Stimulated activated CD4-positive, alpha-beta T cell treated with anti-CD3 and anti-CD28 coated beads, Interleukin-1b, Interleukin-23, amount 100 ng/mL, for 1 hour (primary cell): ENCODE measurements at places on chromosomes 6 and 20.

- DNase-seq, result no peak
Observed at GRCh38 chr6:4272996-4273395, 137.6 kb upstream of the ECI2 start.

- DNase-seq, result no peak
Observed at GRCh38 chr20:23867152-23867776, 12.3 kb downstream of the CST5 start.

DNA sequence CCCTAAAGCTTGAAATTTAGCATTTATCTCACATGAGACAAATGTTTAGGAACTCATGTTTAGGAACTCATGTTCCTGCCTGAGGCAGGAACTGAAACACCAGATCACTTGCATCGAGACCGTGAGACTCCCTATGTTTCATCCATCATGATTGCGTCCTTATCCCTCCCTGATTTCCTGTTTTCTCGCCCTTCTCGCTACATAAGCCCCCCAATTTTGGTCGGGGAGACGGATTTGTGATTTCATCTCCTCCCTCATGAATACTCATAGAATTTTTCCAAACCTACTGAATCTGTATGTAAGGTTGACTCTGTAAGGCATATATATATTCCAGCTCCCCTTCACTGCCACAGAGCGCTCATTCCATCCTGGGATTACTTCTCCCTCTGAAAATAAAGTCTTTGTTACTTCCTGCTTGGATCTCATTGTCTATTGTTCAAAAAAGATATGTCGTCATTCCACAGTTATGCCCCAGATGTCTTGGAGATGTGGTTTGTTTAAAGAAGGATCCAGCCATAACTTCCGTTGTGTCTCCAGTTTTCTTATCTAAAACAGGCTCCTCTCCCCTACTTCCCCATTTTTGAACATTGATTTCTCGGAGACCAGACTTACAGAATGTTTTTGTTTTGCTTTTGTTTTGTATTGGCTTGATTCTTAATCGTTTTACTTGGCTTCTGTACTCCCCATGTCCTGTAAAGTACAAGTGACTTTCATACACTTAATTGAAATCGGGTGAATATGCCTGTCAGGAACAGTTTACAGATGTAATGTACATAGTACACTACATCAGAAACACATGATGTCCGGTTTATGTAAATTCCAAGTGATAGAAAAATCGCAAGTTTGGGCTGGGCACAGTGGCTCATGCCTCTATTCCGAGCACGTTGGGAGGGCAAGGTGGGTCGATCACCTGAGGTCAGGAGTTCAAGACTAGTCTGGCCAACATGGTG lies 118.7 kb downstream of the HFE start:
- DNase-seq, result no peak

DNA sequence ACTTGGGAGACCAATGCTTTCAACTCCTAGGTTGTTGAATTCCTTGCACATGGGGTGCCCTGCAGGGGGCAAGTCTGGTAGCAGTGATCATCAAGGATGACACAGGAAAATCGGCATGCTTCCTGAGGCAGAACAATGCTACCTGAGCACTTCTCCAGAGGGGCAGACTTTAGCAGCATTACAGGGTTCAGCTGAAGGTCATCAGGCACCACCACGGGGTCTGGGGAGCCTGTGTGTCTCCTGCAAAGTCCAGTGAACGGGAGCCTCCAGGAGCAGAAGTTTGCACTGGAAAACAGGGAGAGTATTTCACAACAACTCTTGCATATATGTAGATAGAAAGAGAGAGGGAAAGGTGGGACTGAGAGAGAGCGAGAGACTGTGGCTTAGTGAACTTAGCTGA lies 10.2 kb downstream of the VSX1 start:
- no peak for DNase-seq

DNA sequence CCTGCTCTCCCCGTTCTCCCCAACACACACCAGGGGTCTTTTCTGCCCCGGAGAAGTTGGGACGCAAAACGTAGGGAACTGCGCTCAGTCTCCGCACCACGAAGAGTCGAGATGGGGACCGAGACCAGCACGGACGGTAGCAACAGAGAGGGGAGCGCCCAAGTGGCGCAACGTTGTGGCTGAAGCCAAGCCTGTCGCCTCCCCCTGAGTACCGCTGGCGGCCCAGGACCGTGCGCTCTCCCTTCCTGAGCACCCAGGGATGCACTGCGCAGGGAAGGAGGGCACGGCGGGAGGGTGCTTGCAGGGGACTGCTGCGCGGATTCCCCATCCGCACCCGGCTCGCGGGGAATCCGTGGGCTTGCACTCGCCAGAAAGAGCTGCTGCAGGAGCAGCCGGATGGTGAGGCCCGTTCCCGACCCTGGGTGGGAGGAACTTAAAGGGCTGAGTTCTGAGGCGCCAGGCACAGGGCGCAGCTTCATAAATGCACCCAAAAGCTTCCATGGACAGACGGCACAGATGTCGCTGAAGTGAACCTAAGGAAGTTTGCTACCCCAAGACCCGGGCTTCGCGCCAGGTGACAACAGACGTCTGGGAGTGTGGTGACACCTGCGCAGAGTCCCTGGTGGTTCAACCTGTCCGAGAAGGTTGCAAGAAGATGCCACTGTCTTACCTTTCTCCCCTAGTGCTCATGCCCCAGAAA lies 178.7 kb downstream of the TBXT start:
- DNase-seq, result no peak

DNA sequence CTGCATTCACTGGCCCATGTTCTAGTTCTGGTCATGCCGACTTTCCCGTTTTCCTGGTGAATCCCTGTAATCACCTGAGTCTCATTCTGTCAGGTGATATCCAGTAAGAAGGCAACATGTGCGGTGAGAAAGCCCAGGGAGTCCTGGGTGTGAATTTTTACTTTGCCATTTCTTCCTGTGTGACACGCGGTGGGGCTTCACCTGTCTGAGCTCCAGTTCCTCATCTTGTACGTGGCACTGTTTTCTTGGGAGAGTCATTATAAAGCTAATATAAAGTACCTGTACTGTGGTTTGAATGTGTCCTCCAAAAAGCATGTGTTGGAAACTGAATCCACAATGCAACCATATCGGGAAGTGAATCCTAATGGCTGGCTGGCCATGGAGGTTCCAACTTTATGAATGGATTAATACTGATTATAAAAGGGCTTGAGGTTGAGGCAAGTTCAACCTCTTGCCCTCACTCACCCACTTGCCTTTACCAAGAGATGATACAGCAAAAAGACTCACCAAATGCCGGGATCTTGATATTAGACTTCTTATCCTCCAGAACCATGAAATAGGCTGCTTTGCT lies 5.1 kb downstream of the HLA-E start:
- no peak for DNase-seq

DNA sequence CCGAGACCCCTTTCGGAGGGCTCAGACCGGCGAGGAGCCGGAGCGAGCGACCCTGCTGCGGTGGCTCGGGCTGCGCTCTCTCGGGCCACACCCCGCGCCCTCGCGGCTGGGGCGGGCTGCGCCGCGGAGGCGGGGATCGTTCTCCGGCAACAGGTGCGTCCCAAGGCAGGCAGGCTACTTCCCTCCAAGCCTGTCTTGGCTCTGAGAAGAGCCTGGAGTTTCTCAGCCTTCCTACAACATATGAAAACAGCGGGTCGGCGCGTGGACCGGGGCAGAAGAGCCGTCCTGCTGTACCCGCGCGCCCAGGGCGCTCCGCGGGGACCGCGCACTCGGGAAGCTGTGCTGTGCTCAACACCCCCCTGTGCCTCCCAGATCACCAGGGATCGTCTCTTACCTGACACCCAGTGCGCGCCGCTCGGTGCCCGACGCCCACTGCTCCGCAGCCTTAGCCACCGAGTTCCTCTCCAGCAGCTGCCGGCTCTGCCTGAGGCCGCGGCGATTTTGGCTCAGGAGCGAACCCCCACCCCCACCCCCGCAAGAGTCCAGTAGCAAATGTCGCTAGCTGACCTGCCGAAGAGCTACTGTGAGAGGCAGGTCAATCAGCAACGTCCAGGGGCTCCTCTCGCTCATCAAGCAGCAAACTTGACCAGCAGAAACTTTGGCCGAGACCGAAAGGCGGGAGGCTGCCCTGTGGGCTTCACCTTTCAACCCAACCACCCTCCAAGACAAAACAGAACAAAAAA lies 3.7 kb upstream of the OLIG3 start:
- DNase-seq, result no peak

GRCh38 chr20:58894652-58895447 lies 42.3 kb downstream of the GNAS start:
- DNase-seq, result no peak

- DNase-seq, result no peak
Observed at GRCh38 chr20:19223640-19224039, 11.2 kb downstream of the SLC24A3 start.

DNA sequence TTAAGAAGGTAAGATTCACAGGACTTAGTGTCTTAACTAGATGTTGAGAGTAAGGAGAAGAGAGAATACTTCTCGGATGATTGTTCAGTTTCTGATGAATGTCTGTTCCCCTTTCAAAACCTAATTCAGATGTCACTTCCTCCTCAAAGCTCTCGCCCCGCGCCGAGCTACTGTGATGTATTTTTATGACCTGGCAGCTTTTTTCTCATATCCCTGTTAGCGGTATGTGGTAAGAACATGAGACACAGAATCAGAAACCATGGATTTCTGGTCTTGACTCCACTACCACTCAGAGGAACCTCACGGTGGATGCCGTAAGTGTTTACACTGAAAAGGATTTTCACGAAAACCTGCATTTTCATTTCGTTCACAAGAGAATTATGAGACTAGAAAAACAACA lies 48.4 kb downstream of the CEP43 start:
- no peak for DNase-seq

- no peak for DNase-seq
Observed at GRCh38 chr6:311679-312220, 19.5 kb downstream of the DUSP22 start.

DNA sequence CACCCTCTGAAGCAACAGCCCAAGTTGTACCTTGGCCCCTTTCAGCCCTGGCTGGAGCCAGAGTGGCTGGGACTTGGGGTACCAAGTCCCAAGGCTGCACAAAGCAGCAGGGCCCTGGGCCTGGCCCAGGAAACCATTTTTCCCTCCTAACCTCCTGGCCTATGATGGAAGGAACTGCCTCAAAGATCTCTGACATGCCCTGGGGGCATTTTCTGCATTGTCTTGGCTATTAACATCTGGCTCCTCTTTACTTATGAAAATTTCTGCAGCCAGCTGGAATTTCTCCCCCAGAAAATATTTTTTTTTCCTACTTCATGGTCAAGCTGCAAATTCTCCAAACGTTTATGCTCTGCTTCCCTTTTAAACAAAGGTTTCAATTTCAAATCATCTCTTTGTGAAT lies 269.4 kb upstream of the CDYL start:
- no peak for DNase-seq

DNA sequence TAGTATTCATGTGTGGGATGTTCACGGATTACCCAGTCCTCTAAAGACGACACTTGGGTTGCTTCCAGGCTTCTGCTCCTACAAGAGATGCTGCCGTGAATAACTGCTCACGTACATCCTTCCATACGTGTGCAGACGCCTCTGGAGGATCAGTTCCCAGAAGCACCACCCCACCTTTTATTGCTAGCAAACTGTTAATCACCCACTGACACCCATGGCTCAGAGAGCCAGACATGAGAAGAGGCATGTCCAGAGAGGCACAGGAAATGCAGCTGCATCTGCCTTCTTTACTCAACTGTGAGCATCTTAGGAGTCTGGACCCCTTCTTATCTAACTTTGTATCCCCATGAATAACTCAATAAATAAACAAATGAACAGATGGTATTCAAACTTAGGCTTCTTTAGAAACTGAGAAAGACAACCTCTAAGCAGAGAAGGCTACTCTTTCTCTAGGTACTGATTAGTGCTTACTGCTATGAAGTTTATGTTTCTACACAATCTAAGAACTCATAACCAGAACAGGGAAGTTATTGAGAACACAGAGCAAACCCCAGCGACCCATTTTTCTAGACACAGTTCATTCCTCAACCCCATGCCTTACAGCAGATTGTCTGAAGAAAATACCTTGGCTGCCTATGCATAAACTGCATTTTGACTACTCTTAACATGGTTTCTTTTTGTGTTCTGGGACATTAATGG lies 228.7 kb upstream of the RREB1 start:
- no peak for DNase-seq

DNA sequence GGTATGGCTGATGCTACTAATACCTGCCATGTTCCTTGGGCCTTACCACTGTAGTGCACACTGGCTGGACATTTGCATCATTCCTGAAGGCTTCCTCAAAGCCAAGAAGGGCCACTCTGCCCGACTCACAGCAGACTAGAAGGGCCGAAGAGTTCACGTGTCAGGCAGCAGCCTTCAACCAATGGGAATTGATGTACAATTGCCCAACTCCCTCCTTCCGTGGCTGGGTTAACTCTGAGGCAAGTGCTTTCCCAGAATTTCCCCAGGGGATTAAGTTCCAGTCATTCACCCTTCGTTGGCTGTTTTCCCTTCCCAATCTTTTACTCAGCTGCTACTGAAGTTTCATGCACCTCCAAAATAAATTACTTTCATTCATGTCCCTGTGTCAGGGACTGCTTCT lies 29.8 kb downstream of the PSMB9 start:
- DNase-seq, result no peak

DNA sequence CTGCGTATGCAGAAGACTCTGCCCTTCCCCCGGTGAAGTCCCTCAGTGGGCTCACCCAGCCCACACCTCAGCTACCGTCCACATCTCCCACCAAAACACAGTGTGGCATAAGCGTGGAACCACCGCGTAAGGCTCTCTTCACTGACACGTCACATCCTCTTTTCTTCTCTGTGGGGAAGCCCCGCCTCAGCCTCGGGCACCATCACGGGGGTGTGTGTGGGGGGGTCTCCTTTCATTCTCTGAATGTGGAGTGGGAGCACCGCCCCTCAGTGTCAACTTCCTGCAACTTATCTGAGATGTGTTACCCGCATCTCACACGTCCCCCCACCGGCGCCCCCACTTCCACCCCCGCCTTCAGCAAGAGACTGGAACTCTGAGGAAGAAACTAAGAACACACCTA lies 388.4 kb upstream of the JARID2 start:
- DNase-seq, result peak; percentile 19
